ENCODE measurements at places on chromosomes 16 and 17. TPM values are rescaled to one million over a fixed set of nuclear protein-coding genes. Genes with fewer than 3 reads are reported as not detected.

DNA sequence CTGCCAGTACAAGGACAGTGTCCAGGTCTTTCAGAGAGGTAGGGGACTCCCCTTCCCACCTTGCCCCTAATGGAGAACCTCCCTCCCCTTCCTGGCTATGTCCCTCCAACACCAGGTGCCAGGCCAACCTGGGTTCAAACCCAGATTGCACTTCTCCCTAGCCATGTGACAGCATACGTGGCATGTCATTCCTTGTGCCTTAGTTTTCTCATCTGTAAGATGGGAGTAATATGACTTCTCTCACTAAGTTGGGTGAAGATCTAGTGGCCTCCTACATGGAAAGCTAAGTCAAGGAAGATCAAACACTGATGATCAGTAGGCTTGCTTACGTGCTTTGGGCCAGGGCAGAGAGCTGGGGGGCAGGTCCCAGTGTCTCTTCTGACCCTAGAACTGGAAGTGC is 8.8 kb downstream of the FCSK start:
- no peak for DNase-seq

DNA sequence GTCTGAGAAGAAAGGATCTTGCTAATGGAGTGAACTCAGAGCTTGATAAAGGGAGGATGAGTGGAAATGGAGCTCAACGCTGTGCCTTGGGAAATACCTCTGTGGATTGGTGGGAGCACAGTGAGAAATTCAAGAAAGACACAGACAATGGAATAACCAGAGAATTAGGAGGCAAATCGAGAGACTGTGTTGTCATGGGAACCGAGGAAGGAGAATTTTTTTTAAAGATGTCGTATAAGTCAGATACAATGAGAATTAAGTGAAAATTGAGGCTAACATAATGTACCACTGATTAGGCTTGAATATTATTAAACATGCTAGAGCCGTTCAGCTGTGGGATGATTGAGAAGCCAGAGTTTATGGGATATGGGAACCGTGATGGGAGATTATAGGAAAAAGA is 134.2 kb downstream of the PRKCA start:
- DNase-seq: no peak

DNA sequence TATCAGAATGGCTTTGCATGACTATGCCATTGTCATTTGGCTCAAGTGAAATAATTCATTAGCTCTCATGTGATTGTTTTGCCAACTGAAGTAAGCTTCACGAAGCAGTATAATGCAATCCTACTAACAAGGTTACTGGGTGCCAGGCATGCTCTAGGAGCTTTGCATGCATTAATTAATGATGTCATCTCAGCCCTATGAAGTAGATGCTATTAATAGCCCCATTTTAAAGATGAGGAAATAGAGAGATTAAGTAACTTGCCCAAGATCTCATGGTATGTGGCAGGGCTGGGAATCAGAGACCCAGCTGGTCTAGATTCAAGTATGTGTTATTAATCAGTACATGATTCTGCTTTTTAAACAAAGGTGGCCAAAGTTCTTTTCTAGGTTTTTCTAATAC is 14.1 kb downstream of the KRT39 start:
- no peak for DNase-seq

- no peak for DNase-seq
Measured at GRCh38 chr17:66975614-66976378, 11.3 kb downstream of the CACNG4 start.

GRCh38 chr17:10316801-10317542 is 55.8 kb downstream of the MYH13 start:
- DNase-seq: no peak

MT1A gene
- polyA plus RNA-seq: not detected

PERCC1 gene
- polyA plus RNA-seq: not detected

DNA sequence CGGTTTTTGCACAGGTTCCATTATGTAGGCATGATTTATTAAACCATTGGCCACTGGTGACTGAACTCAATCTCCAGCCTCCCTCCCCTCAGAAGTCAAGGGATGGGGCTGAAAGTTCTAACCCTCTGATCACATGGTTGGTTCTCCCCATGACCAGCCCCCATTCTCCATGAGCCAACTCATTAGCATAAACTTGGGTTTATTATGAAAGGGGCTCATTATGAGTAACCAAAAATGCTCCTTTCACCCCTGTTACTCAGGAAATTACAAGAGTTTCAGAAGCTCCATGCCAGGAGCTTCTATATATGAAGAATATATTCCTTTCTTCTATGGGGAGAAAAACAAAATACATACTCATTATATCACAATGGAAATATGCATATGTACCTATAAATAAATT is 555.3 kb downstream of the HS3ST4 start:
- DNase-seq: no peak

DNA sequence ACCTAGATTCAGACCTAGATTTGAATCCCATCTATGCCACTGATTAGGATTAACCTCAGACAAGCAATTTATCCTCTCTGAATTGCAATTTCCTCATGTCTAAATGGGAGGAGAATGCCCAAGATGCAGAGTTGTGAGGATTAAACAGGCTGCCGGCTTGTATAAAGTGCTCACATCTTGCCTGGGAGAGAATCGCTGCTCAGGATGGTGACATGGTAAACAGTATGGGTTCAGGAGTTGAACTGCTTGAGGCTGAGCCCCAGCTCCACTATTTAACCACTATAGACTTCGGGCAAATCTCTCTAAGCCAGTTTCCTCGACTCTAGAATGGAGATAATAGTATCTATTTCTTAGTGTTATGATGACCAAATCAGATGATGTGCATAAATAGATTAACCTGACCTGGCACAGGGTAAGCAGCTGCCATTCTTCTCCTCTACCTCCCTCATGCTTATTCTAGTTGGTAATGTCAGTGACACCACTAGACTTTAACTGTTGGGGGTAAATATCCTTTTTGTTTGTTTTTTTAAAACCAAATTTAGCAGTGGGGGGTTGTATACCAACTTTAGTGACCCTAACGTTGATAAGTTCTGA is 732 bp upstream of the RPL27 start:
- DNase-seq: no peak

GRCh38 chr16:58655215-58655596 is 25.6 kb upstream of the CNOT1 start:
- no peak for DNase-seq

DNA sequence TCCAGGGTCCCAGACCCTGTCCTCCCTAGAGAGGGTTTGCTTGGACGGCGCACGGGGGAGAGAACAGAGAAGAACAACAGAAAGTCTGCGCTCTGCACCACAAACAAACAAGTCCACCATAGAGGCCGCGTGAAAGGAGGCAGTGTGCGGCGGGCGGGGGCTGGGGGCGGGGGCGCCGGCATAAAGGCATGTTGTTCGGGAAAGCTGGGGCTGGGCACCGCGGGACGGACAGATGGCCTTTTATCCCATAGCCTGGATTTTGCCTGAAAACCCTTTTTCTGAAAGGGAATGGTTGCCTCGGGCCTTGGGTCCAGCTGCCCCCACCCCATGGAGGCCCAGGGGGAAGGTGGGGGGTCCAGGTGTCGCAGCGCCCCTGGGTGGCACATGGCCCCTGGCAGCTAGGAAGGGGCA is 26.0 kb downstream of the FA2H start:
- DNase-seq: no peak

DNA sequence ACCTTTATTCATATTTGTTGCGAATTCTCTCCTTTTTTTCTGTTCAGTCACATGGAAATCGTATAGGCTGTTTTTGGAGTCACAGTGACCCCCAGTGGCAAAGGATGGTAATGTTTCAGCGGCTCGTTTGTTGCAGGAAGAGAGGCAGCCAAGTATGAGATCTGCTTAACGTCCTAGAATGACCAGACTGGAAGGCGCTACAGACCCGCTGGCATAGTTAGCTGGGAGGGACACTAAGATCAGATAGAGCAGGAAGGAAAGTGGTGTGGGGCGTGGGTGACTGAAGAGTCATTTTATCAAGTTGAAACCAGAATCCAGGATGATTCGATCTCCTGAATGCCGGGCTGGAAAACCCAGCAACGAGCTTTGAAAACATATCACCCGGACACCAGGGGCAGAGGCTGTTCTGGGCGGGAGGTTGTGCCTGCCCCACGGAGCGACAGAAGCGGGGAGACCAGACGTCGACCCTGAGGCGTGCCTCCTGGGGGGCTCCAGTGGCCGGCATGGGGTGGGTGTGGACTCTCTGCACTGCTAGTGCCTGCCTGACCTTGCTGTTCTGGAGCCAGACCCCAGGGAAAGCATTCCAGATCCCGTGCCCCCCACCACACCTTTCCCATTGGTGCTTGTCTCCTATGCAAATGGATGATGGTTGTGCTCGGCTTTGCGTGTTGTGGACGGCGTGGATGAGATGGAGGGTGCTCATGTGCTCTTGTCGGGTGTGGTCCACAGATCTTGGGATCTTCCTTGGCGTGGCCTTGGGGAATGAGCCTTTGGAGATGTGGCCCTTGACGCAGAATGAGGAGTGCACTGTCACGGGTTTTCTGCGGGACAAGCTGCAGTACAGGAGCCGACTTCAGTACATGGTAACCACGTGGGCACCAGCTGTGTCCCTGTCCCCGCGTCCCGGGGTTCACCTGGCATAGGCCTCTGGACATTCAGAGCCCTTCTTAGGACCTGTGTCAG is 7.7 kb downstream of the IL34 start:
- DNase-seq: peak; percentile 66

GRCh38 chr17:16947470-16947869 is 24.4 kb downstream of the TNFRSF13B start:
- peak; percentile 42 for DNase-seq

- DNase-seq: no peak
Measured at GRCh38 chr16:48576927-48577326, 33.1 kb downstream of the N4BP1 start.

- DNase-seq: no peak
Measured at GRCh38 chr16:74736531-74737157, 36.0 kb upstream of the MLKL start.

TLCD2 gene
- polyA plus RNA-seq: not detected

ALDH3A1 gene
- polyA plus RNA-seq: not detected

DNA sequence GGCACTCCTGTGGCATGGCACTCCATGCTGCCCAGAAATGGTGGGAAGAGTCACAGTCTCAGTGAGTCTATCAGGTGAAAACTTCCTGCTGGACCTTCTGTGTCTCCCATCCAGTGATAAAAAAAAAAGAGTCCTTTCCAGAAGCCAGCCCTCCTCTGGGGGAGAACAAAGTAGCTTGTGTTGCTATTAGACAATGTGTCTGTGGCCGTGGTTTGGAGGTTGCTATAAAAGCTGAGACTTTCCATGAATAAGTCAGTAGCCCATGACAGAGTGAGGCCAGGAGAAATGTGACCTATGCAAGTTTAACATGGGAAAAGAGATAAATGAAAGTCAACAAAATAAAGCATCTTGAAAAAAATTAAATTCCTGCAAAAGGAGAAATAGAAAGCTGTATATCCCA is 250.7 kb upstream of the MON1B start:
- DNase-seq: no peak

DNA sequence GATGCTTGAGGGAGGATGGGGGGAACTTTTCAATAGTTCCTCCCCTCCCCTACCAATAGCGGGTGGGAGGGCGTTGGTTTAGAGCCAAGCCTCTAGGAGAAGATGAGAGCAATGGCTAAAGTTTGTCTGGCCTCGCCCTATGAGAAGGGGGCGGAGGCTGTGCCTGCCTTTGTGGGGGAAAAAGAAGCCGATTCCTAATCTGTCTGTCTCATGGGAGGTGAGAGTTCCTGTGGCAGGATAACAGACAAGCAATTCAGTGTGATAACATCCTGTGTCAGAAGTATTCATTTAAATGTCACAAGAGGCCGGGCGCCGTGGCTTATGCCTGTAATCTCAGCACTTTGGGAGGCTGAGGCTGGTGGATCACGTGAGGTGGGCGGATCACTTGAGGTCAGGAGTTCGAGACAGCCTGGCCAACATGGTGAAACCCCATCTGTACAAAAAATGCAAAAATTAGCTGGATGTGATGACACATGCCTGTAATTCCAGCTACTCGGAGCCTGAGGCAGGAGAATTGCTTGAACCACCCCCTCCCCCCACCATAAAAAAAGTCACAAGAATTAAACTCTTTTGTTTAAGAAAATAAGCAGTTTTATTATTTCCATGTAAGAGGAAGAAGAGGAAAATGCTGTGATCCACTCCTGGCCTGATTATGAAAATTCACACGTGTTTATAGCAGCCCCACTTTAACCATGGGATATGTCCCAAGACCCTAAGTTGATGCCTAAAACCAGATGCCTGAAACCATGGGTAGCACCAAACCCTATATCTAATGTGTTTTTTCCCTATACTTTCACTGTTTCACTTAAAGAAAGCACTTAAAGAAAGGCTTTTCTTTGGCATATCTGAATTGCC is 1.7 kb downstream of the SLFN5 start:
- DNase-seq: peak; percentile 84

- DNase-seq: no peak
Measured at GRCh38 chr16:68707340-68708152, 29.5 kb upstream of the CDH1 start.

DNA sequence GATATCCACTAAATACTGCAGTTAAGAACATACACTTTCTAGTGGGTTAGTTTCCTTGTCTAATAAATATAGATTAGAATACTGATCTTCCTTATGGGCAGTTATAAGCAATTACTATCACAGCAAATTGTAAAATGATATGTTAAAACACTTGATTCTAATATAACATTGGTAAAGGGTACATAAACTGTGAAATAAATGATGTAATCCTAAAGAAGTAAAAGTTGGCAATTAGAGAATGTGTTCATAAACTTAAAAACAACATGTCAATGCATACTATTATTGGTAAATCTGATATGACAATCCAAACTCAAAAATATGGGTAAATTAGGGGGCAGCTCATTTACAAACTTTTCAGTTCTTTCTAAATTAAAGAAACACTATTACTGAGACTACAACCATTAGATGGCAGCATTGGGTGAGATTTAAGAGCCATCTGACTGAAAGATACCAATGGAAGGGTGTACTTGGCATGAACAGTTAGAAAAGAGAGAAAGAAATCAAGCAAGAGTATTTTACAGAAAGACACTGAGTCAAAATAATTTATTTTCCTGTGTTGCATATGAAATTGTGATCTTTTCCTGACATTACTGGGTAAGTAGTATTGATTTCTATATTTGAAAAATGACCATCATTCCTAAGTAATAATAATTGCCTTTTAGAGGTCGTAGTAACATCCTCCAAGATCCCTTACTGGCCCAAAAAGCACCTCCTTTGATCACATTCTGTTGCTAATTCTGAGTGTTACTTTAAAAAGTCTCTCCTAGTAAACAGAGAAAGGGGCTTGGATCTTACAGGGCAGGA is 119.6 kb downstream of the SPAG9 start:
- peak; percentile 55 for DNase-seq

TP53TG3B gene
- not detected for polyA plus RNA-seq

GRCh38 chr16:81004646-81005353 is 1.9 kb downstream of the CMC2 start:
- DNase-seq: peak; percentile 53

GRCh38 chr16:72841506-72841905 is 206.4 kb downstream of the ZFHX3 start:
- DNase-seq: no peak

DNA sequence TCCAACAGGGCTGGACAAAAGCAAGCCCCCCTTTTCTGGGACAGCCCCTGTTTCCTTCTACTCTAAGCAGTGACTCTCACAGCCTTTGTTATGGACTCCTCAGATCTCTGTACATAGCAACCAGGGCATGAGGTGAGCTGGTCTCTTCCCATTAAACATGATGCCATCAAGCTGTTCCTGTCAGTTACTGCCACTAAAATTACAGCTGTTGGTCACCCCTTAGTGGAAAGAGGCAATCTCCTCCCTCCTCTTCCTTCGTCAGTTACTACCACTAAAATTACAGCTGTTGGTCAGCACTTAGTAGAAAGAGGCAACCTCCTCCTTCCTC is 95.2 kb upstream of the SMIM36 start:
- DNase-seq: no peak

SYT17 gene
- 33.9 TPM for polyA plus RNA-seq

RNF40 gene
- 15.0 TPM for polyA plus RNA-seq

GRCh38 chr16:75575958-75576357 is 9.8 kb downstream of the GABARAPL2 start:
- no peak for DNase-seq
